ENCODE measurements at places on chromosomes 11 and 22.
A peak's percentile ranks its signal among the peaks of the same experiment; 100 is the strongest.

DNA sequence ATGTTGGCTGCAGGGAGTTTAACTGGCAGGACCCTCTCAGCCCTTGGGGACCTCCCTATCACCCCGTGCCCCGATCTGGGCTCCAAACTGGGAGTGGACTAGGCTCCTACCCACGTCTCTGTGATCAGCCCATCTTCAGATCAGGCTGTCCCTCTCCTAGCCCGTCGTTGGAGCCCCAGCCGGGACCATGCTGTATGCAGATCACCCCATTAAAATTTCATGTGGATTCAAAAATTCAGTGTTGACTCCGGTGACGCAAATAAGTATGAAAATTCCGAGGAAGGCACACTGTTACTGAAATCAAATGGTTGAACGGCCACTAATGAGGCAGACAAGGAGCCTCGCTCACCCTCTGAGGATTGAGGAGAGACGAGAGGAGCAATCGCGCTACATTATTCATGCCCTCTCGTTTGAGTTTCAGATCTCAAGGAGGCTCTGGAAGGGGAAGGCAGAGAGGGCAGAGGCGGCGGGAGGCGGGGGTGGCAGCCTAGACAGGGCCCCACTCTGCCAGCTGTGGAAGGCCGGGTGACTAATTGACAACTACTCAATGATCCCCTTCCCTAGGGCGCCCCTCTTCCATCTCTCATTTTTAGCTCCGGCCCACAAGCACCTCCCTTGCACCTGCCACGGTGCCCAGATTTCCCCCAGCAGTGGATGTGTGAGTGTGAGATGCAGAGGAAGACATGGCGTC, 255.4 kb downstream of the MIAT start:
- no peak for DNase-seq

DNA sequence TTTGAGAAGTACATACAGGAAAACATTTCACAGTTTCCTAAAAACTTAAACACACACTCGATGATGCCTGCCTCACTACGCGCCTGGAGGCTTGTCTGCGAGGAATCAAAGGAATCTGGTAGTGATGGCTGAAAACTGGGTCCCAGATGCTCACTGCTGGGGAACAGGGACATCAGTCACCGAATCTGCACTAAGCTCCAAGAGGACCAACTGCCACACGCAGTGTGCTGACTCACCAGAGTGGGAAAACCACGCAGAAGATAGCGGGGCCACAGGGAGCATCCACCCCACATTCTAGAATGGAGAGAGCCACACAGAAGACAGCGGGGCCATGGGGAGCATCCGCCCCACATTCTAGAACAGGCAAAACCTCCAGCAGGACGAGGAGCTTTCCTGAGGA, 24.3 kb upstream of the MOB2 start:
- DNase-seq = no peak

DNA sequence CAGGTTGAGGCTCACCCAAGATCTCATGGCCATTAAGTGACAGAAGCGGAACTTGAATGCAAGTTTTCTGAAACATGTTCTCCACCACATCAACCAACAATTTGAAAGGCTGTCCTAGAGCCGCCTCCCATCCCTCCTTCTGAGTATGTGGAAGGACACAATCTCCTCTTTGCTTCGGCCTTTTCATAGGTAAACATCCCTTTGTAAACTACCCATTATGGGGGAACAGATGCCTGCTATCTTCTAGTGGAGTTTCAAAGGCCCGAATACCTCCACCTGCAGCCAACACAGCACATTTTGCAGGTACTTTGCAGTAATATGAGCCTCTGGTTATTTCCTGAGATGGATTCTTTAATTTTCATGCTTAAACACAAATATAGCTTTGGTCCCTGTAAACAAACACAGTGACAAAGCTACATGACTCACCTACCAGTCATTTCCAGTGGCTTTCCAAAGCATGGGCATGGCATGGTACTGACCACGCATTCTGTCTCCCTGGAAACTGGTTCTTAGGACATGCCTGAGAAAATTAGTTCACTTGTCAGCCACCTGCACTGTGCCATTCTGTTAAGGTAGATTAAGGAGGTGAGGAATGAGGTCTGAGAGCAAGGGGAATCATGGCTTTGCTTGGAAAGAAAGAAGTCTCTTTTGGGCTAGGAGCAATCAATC, 60.2 kb downstream of the EHF start:
- peak; percentile 94 for DNase-seq

GRCh38 chr11:19467904-19468303, 227.2 kb upstream of the E2F8 start:
- DNase-seq = no peak

GRCh38 chr11:34536056-34536455, 22.5 kb upstream of the ELF5 start:
- no peak for DNase-seq

DNA sequence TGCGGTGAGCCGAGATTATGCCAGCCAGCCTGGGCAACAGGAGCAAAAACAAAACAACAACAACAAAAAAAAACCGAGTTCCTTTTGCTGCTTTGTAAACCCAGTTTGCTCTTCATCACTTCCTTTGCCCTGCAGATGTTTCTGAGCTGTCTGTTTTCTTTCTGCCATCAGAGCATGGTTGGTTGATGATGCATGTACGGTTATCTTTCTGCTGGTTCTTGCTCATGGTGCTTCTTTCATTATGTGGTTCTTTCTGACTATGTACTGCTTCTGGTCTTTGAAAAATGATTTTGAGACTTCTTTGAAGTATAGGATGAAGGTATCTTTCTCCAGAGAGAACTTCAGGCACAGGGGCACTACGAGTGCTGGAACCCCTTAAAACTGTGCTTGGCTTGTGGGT, 13.2 kb downstream of the TANGO2 start:
- no peak for DNase-seq

DNA sequence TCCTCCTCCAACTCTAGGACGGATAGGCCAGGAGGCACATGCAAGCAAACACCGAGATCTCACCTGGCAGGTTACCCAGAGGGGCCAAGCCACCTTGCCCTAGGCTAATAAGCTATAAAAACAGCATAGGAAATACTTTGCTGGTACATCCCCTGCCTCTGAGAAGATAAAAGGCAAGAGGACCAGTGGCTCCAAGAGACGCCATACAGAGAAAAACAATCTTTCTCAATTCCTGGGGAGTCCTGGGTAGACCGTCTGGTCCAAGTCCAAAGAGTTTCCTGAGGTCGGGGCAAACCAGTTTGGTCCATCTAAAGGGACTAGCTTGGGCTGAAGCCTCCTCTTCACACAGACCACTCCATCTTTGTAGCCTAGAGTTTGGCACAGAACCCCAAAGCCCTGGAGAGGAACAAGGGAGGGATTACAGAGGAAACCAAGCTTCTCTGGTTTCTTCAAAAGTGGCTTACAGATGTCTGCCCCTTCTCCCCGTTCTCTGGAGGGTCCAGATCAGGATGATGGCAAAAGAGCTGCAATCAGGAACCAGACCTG, 40.4 kb downstream of the NUMA1 start:
- DNase-seq = no peak

Measured in SW 1271 (cell line).